ENCODE measurements at places on chromosomes 12 and 14.

DNA sequence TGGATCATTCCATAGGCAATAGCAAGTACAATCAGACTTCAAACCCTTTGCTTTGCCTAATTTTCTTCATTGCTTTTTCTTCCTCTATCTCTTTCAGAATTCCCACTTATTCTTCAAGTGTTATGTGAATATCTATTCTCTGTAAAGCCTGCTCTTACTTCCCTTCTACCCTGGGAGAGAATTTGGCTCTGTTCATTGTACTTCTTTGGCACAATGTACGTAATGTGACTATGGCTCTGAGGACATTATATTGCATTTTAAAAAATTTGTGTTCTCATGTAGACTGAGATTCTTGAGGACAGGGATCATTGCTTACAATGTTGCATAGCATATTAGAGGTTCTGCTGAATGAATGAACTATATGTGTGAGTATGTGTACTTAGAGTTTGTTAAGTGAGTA lies 16.9 kb upstream of the PRICKLE1 start:
- DNase-seq: no peak

GRCh38 chr14:23577710-23578392 lies 739 bp downstream of the JPH4 start:
- no peak for DNase-seq

DNA sequence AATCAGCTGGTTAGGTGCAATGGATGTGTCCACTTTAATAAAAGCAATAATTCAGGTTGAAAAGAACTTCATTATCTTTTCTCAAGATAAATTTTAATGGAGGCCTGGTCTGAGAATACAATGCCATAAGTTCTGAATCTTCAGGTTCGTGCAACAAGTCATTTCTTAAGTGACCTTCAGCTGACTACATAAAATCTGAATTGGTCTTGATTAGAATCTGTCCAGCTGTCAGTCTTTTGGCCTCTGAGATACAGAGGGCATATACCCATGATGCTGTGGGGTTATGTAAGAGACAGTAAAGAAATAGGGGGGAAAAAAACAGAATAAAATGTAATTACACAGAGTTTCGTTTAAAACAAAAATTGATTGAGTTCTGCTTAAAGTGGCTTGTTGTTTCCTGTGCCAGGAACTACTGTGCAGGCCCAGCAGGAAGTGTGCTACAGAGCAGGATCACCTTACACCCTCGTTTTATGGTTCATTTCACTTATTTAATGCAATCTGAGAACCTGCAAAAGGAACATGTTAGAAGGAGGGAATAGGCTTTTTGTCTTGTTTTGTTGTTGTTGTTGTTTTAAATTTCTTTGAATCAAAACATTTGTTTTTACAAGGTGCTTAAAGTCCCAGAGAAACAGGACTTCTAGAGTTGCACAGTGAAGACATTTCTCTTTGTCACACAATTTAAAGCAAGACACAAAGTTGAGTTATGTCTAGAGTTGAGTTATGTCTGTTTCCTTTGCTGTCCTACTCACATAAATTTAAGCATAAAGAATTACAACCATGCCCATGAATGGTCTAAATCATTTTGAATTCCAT lies 64.2 kb downstream of the LGR5 start:
- peak; percentile 61 for DNase-seq

DNA sequence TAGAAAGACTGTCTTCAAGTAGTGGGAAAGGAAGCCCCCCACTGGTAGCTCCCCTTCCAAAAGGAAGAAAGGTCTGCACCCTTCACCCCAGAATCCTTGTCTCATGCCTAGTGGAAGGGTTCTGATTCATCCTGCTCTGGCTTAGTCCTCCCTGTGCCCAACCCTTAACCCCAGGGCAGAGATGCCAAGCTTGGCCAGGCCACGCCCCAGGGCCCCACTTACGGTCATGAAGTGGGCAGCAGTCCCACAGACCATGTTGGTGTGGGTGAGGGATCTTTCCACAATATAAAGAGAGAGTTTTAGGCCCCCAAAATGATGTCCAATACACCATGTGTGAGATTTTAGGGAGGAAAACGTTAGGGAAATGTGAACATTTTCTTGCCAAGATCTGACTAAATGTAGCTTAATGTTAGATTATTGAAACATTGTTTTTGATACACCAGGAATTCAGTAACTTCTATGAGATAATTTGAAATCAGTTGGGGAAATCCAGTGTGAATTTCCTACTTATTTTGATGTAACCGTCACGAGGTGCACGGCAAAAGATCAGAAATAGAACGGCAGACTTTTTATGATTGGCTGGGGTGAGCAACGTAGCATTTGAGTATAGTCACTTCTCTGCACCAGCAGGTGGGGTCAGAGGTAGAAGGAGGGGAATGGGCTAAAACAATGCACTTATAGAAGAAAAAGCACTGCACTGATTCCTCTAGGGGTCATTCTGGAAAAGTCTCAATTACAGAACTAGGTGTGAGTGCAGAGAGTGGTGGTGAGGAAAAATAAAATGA lies 8.2 kb upstream of the SSPN start:
- no peak for DNase-seq

- no peak for DNase-seq
Measured at GRCh38 chr12:26114720-26115401, 10.0 kb downstream of the BHLHE41 start.

DNA sequence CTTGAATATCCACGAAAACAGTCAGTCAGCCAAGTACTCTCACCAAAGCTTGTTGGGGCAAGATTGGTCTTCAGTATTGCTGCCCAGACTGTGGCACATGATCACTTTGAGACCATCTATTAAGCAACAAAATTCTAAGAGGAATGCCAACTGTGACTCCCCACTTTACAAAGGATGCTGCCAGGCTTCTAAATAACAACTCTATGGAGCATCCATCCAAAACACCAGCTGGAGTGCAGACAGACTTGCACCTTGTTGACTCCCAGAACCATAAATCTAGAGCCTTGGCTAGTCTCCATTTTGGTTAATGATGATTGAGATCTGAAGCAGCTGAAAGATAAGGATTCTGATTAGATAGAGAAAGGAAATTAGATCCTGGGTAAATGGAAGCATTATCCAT lies 132.8 kb downstream of the DIO2 start:
- DNase-seq: no peak

DNA sequence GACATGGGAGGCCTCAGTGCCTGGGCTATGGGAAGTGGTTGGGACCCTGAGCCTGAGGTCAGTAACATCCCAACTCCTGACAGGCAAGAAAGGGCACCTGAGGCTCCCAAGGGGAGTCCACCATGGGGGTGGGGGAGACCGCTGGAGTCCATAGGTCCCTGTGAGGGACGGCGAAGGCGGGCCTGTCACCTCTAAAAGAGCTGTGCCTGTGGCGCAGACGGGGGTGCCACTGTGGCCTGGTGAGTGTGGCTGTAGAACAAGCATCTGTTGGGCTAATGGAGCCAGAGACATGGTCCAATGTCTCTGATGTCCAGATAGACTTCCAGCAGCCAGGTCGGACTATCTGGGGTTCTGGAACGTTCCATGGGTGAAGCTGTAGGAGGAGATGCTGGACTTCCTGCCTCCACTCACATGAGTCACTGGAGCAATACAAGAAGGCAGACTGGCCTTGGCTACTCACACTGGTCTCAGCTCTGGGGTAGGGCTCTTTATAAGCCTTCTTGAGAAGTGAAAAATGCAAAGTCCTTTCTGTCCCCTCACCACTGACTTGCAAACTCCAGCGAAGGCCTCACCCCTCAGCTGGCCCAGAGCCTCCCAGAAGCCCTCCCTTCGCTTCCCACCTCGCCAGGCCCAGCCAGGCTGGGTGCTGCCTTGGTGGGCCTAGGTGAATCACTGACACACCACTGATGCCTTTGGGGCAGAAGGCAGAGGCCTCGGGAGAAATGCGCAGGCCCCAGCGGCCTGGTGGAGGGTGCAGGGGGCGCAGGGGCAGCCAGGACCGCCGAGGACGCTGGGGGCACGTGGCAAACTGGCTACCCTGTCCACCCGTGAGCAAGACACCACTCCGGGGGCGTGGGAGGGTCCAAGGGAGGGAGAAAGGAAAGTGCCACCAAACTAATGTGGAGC lies 1.1 kb upstream of the TRAF3 start:
- no peak for DNase-seq

All from HEK293T (cell line).